Activated CD4-positive, alpha-beta T cell treated with anti-CD3 and anti-CD28 coated beads for 4 hours (primary cell): ENCODE measurements at places on chromosomes 1 and 21.

GRCh38 chr1:170539154-170539553 is 7.2 kb downstream of the GORAB start:
- no peak for DNase-seq

- peak; percentile 52 for DNase-seq
These were observed 37.7 kb downstream of the SH3GLB1 start for GRCh38 chr1:86741947-86742572.

- no peak for DNase-seq
These were observed 49.6 kb upstream of the NTPCR start for GRCh38 chr1:232900818-232901217.

DNA sequence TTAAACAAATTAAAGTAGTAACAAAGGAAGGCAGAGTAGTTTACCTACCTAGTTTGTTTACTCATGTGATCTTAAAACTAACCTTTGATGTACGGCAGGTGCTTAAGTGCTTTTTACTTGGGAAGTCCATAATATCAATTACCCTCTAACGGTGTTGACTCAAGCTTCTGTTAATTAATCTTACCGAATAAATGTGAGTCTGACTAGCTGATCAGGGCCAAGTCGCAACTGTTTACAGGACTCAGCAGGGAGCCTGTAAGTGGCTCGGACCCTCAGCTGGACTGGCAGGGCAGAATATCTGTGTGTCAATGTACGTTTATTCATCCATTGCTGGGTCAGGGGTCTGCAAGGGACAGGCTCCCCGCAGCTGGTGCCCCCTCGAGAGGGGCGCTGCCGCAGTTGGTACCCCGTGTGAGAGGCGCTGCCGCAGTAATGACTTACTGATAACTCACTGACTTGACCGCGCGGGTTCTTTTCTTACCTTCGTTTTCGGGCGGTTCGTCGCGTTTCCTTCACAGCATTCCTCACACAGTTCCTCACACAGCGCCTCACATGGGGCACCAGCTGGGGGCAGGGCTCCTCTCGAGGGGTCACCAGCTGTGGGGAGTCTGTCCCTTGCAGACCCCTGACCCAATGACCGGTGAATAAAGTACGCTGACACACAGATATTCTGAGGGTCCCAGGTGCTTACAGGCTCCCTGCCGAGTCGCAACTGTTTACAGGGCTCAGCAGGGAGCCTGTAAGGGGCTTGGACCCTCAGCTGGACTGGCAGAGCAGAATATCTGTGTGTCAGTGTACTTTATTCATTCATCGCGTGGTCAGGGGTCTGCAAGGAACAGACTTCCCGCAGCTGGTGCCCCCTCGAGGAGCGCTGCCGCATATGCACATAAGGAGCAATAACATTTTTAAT is 3.0 kb downstream of the FMO1 start:
- peak; percentile 6 for DNase-seq

DNA sequence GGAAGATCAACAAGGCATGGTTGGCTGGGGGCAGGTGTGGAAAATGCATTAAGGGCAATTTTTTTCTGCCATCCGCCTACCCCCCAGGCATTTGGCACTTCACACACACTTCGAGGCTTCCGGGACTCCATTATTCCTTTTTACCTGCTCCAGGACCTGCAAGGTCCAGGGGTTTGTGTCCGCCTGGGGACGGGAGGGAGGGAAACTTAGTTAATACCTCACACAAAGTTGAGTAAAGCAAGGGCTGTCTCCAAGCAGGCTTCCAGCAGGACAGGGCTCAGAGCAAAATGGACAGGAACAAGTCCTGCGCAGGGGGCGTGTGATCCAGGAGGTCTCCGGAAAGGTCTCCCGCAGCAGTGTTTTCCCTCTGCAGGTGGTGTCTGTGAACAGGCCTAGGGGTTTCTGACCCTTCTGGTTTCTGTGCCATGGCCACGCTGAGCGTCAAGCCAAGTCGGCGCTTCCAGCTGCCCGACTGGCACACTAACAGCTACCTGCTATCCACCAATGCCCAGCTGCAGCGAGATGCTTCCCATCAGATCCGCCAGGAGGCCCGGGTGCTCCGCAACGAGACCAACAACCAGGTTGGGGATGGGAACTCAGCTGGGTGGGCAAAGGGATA is 712 bp downstream of the TEKT2 start:
- DNase-seq, result no peak

GRCh38 chr1:112369392-112370285 is 26.4 kb upstream of the CTTNBP2NL start:
- peak; percentile 86 for DNase-seq

GRCh38 chr1:25702101-25702775 is 85.6 kb downstream of the MAN1C1 start:
- no peak for DNase-seq

GRCh38 chr1:204172404-204173029 is 6.4 kb upstream of the REN start:
- DNase-seq, result no peak

- DNase-seq, result no peak
These were observed 33.5 kb downstream of the IQGAP3 start for GRCh38 chr1:156538711-156539440.

- DNase-seq, result no peak
These were observed 50.3 kb upstream of the ARTN start for GRCh38 chr1:43883321-43883720.

- DNase-seq, result no peak
These were observed 10.6 kb downstream of the PPP1R15B start for GRCh38 chr1:204400882-204401510.

- DNase-seq, result no peak
These were observed 61.7 kb downstream of the MDM4 start for GRCh38 chr1:204577794-204578478.

DNA sequence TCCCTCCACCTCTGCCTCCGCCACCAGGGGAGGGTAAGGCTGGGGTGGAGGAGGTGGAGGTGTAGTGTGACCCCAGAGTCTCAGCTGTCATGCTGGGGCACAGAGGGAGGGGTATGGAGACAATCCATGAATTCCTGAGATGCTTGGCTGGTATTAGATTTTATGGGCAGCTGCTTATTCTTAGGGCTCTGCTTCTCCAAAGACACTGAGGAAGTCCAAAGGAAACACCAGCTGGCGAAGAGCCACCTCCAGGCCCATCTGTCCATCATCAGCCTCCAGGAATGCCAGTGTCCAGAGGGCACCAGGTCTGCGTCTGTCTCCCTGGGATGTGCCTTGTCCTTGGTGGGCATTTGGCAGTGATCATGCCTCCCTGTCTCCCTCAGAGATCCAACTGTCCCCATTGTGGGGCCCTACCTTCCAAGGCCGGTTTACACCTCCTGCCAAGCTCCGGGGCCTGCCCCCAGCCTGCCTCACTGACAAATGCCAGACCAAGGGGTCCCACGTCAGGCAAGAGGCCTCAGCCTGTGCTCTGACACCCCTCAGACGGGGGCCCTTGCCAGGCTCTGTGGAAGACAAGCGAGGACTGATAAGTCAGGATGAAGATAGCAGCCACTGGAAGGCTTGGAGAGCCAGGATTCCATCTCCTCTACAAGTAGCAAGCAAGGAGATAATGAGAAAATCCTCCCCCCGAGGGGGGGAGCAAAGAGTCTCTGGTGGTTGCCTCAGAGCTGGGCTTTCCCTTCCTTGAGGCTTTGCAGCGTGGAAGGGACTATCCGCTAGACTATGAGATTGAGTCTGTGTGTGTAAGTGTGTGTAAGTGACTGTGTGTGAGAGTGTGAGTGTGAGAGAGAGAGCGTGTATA is 1.6 kb downstream of the TNNI1 start:
- DNase-seq, result no peak

- DNase-seq, result no peak
These were observed 14.0 kb downstream of the BCAR3 start for GRCh38 chr1:93667642-93668041.
